NCI-H460 (cell line): ENCODE measurements at places on chromosomes 5 and 9. TPM values are rescaled to one million over a fixed set of nuclear protein-coding genes. Genes with fewer than 3 reads are reported as not detected.

- DNase-seq = no peak
Measured at GRCh38 chr9:135268981-135269380, 181.5 kb downstream of the OLFM1 start.

GRCh38 chr5:141902015-141902814 lies 21.5 kb upstream of the DELE1 start:
- no peak for DNase-seq

DNA sequence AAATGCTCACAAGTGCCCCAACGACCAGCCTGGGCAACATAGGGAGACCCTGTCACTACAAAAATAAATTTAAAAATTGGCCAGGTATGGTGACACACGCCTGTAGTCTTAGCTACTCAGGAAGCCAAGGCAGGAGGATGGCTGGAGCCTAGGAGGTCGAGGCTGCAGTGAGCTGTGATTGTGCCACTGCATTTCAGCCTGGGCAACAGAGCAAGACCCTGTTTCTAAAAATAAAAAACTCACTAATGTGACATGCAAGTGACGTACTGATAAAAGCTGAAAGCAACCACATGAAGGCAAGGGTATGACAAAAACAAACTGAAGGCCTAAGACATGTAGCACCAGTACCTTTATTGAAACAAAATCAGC lies 81.1 kb downstream of the TLE1 start:
- no peak for DNase-seq

- no peak for DNase-seq
Measured at GRCh38 chr5:55052383-55052931, 28.4 kb downstream of the GZMK start.

The MUSK gene
- not detected in 2 replicates for total RNA-seq

The ADAMTS19 gene
- not detected in 2 replicates for total RNA-seq

- DNase-seq = no peak
Measured at GRCh38 chr5:132510076-132510475, 19.5 kb upstream of the IRF1 start.

- no peak for DNase-seq
Measured at GRCh38 chr5:32505756-32506155, 61.2 kb upstream of the ZFR start.

The LTC4S gene
- 0.81 and 0.87 TPM in 2 replicates for total RNA-seq

The LIX1 gene
- total RNA-seq = not detected in 2 replicates

- DNase-seq = no peak
Measured at GRCh38 chr9:75239176-75239575, 150.9 kb downstream of the OSTF1 start.

DNA sequence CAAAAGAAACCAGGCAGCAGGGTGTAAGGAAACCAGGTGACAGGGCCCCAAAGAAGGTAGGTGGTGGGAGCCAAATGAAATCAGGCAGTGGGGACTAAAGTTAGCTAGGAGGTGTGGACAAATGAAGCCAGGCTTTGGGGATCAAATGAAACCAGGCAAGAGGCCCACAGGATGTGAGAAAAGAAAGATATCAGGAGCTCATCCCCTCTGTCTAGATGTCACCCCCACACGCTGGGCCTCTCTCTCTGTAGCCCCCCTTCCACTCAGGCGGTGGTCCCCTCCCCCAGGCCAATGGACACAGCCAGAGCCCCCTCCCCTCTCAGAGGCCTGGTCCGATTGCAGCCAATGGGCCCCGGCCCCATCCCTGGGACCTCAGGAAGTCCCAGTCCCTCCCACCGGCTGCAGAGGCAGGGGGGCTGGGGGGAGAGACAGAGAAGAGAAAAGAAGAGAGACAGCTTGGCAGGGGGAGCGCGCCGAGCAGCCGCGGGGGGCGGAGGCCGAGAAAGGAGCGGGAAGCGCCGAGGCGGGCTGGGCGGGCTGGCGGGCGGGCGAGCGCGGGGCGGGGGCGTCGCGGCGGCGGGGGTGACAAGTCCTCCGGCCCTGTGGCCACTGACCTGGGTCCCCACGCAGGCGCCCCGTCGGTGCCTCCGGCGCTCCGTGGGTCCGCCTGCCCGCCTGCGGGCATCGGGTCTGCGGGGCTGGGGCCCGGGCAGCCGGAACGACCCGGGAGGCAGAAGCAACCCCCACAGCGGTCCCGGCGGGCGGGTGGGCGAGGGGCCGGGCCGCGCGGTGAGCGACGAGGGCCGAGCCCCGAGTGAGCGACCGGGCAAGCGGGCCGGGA lies 11.9 kb downstream of the CNTFR start:
- no peak for DNase-seq

The NR5A1 gene
- not detected in 2 replicates for total RNA-seq

The SLC25A2 gene
- not detected in 2 replicates for total RNA-seq

- DNase-seq = no peak
Measured at GRCh38 chr5:179217356-179217755, 127.9 kb downstream of the ADAMTS2 start.

DNA sequence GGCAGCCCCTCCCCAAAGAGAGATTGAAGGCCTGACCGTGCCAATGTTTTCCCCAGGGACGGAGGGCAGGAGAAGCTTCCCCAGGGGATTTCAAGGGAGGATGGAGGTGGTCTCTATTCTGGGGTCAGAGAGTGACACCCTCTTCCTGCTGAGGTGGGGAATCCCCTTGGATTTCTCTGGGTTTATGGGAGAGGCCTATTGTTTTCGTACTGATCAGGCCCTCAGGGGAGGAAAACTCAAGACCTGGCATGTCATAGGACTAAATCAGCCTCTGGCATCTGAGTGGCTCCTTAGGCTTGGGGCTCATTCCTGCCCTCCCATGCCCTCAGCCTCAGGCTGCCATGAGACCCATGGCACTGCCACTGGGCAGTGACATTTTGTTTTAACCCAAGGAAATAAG lies 44.6 kb downstream of the IRF1 start:
- no peak for DNase-seq

DNA sequence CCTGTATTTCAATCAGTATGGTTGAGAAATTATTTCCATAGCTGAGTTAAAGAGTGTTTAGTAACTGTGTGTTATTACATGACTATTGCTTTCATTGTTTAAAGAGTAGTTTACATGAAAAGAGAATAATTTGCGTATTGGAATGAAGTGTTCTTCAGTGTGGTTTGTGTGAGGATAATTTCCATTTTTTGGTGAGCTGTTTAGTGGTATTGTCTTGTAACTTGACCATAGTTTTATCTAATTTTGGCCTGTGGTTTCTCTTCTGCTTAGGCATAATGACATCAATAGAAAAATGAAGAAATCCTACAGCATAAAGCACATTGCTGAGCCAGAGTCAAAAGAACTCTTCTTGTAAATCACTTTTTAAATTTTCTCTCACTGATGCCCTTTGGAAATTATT lies 151.2 kb downstream of the SNCAIP start:
- no peak for DNase-seq

DNA sequence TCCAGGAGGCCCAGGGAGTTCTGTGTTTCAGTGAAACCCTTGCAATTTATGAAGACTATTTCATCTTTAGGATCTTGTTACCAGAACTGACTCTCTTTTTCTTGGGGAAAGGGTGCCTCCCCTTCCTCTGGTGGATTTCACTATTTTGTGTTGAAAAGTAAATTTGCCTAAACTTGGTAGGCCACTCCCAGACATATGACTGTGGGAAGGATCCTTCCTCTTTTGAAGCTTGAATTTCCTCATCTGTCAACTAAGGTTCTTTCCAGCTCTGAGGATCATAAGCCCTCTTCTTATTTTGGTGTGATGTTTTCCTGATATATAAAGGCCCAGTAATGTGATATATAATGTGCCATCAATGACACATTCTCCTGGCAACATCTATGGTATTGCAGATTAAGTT lies 59.1 kb upstream of the ZFAND5 start:
- no peak for DNase-seq

GRCh38 chr9:134993416-134993815 lies 75.7 kb upstream of the FCN1 start:
- no peak for DNase-seq

GRCh38 chr9:80061940-80062339 lies 490.2 kb downstream of the TLE4 start:
- peak; percentile 33 for DNase-seq

The N4BP3 gene
- 0.27 and 0.38 TPM in 2 replicates for total RNA-seq

DNA sequence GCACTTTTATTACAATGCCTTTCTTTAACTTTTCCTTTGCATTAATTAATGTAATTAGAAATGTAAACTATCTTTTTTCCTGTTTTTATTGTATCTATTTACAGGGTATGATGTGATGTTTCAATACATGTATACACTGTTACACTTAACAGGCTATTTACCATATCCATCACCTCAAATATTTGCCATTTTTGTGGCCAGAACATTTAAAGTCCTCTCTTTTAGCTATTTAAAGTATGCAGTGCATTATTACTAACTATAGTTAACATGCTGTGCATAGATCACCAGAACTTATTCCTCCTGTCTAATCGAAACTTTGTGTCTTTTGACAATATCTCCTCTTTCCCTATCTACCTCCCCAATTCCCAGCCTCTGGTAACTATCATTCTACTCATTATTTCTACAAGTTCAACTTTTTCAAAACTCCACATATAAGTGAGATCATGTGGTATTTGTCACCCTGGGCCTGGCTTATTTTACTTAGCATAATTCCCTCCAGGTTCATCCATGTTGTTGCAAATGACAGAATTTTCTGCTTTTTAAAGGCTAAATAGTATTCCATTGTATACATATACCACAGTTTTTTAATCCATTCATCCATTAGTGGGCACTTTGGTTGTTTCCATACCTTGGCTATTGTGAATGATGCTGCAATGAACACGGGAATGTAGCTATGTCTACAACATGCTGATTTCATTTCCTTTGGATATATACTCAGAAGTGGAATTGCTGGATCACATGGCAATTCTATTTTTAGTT lies 32.8 kb downstream of the OR2K2 start:
- DNase-seq = no peak

GRCh38 chr5:33244441-33245150 lies 196.2 kb upstream of the TARS1 start:
- DNase-seq = no peak

DNA sequence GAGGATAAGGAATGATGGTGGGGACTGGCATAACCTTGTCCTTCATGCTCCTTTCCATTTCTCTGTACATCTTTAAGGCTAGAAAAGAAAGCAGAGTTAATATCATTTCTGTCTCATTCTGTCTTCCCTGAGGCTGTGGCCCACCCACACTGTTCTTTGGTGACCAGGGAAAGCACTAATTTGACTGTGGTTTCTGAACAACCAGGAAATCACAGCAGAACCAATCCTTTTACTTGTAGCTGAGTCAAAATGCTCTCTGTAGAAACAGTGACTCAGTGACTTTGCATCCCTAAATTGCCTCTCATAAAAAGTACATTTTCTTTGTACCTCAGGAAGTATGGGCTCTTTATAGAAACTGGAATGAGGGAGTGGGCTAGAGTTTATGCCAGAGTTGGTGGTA lies 28.1 kb downstream of the IL33 start:
- no peak for DNase-seq

- no peak for DNase-seq
Measured at GRCh38 chr5:4661836-4662235, 478.3 kb upstream of the ADAMTS16 start.

The SLC28A3 gene
- not detected in 2 replicates for total RNA-seq

DNA sequence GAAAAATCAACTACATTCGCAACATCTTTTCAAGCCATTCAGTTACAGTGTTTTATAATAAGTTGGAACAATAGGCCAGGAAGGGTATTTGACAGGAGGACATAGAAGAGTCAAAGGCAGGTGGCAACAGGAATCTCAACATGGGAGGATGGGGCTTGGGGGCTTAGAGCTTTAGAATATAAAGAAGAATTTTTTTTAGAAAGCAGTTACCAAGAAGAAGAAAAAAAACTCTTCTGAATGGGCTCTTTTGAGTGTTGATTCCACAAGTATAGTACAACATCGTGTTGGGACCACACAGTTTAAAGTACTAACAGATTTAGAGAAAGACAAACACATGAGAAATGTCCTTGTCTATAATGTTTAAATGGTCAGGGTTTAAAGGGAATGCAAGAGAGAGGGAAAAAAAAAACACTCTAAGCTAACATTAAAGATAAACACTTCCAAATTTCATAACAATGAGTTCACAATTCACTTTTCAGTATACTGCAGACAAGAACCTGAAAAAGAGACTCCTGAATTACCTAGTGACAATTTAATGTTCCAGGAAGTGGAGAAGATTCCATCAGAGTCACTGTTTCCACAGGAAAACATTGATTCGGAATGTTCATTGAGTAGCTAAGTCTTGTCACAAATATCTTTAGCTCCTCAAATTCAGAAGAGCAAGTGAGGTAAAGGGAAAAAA lies 282.3 kb downstream of the DEPDC1B start:
- no peak for DNase-seq

The TXN gene
- total RNA-seq = 1,180 and 1,237 TPM in 2 replicates

- DNase-seq = no peak
Measured at GRCh38 chr5:101424530-101425175, 521.6 kb upstream of the ST8SIA4 start.

The SSNA1 gene
- total RNA-seq = 59.3 and 66.1 TPM in 2 replicates

DNA sequence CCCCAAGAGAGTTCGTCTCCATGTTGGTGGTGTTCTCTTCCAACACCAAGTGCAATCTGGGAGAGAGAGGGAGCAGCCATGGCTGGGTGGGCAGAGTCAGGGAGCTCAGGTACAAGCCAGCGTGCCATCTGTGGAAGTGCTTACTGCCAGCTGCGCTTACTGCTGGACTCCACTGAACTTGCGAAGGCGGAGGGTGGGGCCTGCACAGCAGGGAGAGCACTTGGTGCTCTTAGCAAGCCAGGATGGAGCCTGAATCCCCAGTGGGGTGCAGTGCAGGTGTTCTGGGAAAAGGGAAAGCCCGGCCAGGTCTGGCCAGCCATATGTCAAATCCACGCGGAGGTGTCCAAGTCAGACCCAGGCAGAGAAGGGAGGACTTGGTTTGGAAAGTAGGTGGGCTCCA lies 142.0 kb downstream of the FANCC start:
- DNase-seq = no peak

DNA sequence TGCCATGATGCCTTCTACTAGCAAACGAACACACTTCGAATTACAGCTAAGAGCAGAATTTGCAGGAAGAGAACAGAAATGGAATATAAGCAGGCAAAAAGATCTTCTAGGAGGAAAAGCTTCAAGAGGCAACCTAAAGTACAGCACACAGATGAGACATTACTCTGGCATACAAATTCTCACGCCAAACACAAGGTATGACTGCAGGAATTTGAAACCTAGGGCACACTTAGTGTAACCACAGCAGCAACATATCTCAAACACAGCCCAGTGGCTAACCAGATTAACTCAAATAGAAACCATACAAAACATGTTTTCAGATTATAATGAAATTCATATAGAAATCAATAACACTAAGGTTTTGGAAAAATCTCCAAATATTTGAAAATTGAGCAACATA lies 481.0 kb upstream of the RGMB start:
- DNase-seq = no peak

GRCh38 chr5:119410448-119411159 lies 41.7 kb upstream of the HSD17B4 start:
- DNase-seq = no peak

- DNase-seq = no peak
Measured at GRCh38 chr9:121786543-121786948, 135.1 kb downstream of the DAB2IP start.
